Left ventricle myocardium inferior (tissue), 1 donor: ENCODE measurements at places on chromosomes 6 and 20.

- no peak for DNase-seq
Observed at GRCh38 chr6:90610301-90610750, 23.5 kb upstream of the MAP3K7 start.

GRCh38 chr6:19394687-19395086 is 442.5 kb upstream of the ID4 start:
- DNase-seq: no peak

- no peak for DNase-seq
Observed at GRCh38 chr20:59512651-59513050, 91.7 kb upstream of the PHACTR3 start.

GRCh38 chr6:128446497-128446896 is 73.9 kb downstream of the PTPRK start:
- no peak for DNase-seq

DNA sequence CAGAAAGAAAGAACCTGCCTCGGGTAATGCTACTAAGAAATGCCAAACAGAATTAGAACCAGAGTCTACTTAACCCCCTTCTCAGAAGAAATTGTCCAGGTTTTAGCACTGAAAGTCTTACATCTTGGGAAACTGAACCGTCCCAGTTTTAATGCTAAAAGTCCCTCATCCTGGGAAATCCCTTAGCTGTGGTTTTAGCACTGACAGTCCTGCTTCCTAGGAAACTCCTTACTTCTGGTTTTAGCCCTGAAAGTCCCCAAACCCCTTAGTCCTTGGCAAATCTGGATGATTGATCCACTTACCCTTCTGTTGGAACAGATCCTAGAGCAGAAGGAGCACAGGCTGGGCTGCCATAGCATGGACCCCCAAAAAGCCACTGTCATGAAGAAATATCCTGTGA is 4.8 kb upstream of the TMEM14A start:
- DNase-seq: no peak

DNA sequence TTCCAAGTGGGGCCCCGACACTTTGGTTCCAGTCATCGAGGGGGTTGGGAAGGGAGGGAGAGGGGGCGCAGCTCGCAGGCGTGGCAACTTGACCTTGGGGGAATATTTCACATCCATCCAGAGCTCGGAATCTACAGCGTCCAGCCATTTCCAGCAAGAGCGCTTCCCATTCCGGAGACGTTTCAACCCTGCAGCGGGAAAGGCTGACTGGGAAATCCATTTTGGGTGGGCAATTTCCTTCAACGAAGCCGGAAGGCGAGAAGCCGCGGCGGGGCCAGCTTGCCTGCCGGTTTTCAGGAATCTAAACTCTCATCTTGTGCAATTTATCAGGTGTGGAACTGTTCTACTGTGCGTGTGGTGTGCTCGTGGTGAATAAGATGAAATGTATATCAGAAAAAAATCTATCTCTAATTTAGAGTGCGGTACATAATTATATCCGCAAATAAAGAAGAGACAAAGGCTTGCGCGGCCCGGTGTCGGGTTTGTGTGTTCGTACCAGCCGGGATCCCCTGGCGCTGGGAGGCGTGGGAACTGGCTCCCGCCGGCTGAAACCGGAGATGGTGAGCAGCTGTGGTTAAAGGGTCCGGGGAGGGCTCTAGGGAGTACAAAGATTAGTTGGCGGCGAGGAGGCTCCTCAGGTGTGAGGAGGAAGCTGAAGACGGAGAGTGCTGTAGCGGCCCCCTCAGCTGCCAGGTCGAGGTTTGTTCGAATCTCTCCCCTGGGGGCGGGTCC is 4.8 kb downstream of the SLC32A1 start:
- DNase-seq: no peak
